ENCODE measurements at places on chromosomes 11 and 22.

GRCh38 chr11:61270354-61271076 is 24.6 kb downstream of the VWCE start:
- no peak for DNase-seq

- no peak for DNase-seq
Measured at GRCh38 chr11:94049351-94049750, 28.2 kb downstream of the HEPHL1 start.

DNA sequence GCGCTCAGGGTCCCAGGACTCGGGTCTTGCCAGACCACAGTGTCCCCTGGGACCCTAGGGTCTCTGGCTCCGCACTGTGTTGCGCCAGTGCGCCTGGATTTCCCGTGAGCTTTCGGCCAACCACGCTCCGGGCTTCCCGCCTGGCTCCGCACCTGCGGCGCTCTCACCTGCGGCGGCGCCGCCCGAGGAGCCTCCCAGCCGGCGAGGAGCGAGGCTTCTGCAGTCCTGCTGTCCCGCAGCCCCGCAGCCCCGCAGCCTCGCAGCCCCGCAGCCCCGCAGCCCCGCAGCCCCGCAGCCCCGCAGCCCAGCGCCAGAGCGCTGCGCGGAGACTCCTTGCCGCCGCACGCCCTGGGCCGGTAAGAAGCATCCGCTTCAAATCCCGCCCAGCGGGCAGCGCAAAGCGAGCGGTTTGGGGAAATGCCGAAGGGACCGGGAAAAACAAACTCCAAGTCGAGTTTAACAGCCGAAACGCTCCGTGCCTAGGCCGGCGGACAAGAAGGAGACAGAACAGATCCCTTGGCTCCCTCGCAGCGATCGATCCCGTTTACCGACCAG is 939 bp downstream of the ALX4 start:
- DNase-seq, result no peak

- no peak for DNase-seq
Measured at GRCh38 chr11:110509472-110509871, 79.7 kb downstream of the FDX1 start.

- DNase-seq, result no peak
Measured at GRCh38 chr11:47587039-47587716, 700 bp downstream of the FAM180B start.

GRCh38 chr11:78244546-78245255 is 56.0 kb downstream of the USP35 start:
- no peak for DNase-seq

DNA sequence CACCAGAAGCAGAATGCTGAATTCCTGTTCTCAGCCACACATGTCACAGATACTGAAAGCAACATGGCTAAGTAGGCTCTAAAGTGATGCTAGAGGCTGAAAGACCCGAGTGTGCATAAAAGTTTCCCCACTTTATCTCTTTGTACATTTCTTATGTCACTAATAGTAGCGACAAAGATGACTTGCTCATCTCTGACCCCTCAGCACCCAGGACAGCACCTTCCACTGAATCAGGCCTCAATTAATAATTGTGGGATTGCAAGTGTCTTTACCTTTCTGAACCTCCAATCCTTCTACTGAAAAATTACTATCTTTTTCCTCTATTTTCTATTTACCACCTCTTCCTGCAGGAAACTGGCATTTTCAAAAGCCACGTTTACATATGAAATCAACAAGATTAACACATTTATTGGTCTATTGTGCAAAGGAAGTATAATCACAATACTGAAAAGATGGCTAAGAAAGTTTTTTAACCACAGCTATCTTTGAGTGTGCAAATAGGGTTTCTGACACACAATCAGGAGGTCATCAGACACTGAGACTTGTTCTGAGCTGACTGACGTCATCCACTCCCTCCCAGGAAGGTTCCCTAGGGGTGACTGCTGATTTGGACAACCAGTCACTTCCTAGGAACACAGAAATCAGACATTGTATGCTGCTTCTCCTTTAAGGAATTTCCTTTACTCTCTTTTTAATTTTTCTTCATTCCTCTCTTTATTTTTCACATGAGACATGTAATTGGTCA is 213.9 kb upstream of the ISX start:
- no peak for DNase-seq

GRCh38 chr11:71931245-71931602 is 2.4 kb downstream of the RNF121 start:
- DNase-seq, result no peak

- peak; percentile 38 for DNase-seq
Measured at GRCh38 chr11:64744544-64745188, 724 bp upstream of the RASGRP2 start.

DNA sequence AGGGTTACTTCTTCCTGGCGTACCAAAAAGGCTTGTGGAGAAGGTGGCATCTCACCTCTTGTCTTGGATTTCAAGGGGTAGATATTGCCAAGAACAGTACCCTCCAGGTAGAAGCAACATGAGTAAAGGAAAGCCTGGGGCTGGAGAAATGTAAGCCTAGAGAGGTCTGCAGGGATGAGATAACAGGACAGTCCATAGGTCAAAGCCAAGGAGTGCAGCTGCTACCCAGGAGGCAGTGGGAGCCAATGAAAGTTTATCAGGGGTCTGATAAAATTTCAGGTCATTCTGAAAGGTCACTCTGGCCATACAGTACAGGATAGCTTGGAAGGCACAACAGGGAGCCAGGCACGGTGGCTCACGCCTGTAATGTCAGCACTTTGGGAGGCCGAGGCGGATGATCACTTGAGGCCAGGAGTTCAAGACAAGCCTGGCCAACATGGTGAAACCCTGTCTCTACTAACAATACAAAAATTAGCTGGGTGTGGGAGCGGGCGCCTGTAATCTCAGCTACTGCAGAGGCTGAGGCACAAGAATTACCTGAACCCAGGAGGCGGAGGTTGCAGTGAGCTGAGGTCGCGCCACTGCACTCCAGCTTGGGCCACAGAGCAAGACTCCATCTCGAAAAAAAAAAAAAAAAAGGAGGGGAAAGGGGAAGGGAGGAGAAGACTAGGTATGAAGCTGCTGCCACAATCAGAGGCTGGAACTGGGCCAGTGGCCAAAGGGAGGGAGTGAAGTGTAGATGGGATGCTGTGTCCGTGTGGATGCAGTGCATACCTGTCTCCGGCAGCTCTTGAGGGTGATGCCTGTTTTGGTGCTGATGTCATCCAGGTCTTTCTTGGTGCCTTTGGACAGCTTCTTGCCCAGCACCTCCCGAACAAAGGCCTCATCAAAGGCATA is 1.2 kb downstream of the FIBP start:
- no peak for DNase-seq

GRCh38 chr11:2700415-2701211 is 819 bp upstream of the KCNQ1OT1 start:
- peak; percentile 30 for DNase-seq

DNA sequence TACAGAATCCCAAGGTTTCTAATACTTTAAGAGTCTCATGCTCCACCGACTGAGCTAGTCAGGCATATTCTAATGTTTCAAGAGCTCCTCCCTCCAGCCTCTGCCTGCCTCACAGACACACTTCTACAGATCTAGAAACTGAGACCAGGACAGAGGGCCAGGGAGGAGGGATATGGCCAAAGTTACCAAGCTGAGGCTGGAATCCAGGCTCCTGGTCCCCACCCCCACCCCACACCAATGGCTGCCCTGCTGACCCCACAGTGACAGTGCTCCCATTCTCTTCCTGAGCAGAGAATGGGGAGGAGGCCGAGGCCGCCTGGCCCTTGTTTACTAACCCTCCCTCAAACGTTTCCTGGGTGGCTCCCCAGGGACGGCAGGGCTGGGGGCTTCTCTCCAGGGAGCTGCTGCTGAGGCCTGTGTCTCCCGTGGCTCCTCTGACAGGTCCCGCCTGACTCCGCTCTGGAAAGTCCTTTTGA is 2.2 kb downstream of the PLEKHB1 start:
- DNase-seq, result no peak

DNA sequence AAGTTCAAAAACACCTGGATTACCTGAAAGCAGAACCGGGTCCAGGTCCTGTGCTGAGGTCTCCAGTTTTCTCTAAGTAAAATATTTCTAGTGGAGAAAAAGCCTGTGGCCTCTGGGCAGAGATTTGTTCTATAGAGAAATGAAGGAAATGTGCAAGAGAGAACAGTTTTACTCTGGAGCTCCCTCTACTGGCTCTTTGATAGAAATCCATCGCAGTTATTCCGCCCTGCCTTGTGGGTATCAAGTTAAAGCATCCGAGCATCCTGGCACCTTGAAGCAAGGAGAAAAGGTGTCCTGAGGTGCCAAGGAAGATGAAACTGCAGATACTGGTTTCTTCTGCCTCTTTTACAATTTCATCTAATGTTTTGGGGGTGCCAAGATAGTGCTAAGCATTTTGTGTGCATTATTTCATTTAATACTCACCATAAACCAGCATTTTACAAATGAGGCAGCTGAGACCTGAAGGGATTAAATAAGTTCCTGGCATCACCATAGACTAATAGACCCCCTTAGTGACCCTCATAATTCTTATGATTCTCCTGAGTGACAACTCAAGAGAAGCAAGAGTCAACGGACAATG is 113.1 kb upstream of the HSD17B12 start:
- DNase-seq, result no peak

DNA sequence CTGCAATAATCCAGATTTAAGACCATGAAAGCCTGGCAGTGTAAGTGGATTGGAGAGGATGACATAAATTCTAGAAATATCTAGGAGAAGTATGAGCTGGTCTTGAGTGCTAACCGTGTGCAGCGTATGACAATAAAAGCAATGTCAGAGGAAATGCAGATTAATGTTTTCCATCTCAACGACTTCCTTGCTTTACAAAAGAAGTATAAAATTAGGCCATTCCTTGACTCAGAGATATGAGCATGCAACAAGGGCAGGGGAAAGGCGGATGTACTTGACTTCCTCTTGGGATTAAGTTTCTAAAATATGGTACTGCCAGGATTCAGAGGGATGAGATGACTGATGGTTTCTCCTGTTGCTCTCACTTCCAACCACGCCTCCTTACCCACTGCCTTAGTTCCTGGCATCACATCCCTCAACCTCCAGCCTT is 32.3 kb downstream of the ADAMTS15 start:
- no peak for DNase-seq

- DNase-seq, result no peak
Measured at GRCh38 chr11:101706541-101706940, 122.7 kb upstream of the TRPC6 start.

DNA sequence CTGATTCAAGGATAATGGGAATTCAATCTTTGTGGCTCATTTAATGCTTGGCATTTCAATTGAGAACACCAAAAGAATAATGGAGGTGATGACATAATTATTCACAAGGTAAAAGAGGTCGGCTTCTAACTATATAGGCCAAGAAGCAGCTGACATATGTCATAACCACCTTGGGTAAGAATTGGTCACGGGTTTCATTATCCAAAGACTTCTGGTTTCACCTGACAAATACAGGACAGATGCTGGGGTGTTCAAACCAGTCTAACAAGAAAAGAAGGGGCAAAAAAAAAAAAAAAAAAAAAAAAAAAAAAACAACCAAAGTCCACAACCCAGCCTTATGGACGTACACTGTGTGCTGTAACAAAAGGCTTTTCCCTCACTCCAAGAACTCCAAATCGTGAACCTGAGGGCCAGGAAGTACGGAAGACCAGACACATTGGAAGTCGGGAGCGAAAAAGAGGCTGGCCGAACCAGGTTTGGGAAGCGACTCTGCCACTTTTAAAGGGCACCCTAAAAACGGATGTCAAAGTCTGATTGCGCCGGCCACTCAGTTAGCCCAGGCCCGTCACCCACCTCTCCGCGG is 385 bp downstream of the HARBI1 start:
- DNase-seq, result no peak

- DNase-seq, result no peak
Measured at GRCh38 chr11:97332271-97332670, 942.5 kb downstream of the JRKL start.

DNA sequence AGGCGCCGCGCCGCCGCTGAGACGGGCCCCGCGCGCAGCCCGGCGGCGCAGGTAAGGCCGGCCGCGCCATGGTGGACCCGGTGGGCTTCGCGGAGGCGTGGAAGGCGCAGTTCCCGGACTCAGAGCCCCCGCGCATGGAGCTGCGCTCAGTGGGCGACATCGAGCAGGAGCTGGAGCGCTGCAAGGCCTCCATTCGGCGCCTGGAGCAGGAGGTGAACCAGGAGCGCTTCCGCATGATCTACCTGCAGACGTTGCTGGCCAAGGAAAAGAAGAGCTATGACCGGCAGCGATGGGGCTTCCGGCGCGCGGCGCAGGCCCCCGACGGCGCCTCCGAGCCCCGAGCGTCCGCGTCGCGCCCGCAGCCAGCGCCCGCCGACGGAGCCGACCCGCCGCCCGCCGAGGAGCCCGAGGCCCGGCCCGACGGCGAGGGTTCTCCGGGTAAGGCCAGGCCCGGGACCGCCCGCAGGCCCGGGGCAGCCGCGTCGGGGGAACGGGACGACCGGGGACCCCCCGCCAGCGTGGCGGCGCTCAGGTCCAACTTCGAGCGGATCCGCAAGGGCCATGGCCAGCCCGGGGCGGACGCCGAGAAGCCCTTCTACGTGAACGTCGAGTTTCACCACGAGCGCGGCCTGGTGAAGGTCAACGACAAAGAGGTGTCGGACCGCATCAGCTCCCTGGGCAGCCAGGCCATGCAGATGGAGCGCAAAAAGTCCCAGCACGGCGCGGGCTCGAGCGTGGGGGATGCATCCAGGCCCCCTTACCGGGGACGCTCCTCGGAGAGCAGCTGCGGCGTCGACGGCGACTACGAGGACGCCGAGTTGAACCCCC is 798 bp downstream of the BCR start:
- DNase-seq, result peak; percentile 29

Data from activated naive CD4-positive, alpha-beta T cell treated with Interleukin-2 at 50 U/mL for 16 hours (primary cell).